ENCODE measurements at places on chromosomes 12 and 14.

GRCh38 chr12:28506271-28506670, 316.0 kb downstream of the CCDC91 start:
- no peak for DNase-seq

GRCh38 chr14:68663385-68664076, 129.3 kb downstream of the ZFP36L1 start:
- DNase-seq, result no peak

- no peak for DNase-seq
These were observed 24.7 kb upstream of the TMED10 start for GRCh38 chr14:75201087-75201486.

DNA sequence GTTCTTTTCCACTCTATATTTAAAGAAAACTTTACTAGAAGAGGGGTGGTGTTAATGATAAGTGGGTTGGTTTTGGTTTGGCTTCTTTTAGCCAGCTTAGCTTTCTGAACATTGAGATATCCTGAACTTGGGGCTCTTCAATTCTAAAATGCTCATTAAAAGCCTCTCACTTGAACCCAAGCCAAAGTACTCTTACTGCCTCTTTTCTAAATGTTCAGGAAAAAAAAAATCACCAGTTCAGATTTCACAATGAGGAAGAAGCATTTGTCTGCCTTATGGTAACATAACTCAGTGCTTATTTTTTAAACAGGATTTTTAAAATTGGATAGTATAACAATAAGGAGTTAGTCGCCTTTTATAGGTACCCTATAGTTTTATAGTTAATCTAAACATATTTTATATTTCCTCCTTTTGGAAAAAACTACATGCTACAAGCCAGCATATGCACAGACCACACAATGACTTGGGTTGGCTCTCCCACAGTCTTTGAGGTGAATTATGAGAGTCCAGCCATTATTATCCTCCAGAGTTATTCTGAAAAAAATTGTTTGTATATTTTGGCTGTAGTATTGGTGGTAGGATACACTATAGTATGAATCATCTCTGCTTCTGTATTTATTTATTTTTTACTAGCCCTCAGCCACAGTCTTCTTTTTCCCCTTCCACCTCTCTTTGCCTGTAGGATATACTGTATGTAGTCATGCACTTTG, 195.5 kb upstream of the TMPO start:
- no peak for DNase-seq

DNA sequence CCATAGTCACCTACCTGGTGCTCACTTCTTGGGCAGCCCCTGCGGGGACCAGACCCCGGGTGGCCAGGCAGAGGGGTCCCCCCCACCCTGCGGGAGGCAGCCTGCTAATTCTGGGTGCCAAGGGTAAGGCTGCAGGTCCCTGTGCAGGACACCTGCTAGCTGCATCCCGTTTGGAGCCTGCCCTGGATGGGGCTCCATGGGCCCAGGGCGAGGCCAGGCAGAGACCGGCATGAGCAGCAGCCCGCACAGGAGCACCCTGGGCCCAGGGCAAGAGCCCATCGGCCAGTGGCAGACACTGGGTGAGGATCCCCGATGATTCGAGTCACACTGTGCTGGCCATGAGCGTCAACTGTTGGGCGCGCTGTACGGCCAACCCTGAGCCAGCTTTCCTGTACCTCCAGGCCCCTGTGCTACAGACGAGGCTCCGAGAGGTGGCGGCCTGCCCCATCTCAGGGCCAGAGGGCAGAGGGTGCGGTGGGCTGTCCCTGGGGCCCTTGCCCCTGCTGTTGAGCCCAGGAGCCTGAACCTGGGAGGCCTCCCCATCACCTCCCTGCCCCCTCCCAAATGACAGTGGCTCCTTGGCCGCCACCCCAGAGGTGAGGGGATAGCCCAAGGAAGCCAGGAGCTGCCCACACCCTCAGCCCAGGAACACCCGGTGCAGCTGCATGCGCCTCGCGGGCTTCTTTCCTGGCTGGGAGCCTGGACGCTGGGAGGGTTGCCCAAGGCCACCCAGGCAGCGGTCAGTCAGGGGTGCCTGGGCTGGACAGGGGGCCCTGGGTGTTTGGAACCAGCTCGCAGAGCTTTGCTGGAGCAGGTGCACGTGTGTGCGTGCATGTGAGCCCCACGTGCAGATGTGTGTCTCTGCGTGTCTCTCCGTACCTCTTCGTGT, 47.7 kb downstream of the CYP46A1 start:
- no peak for DNase-seq

- DNase-seq, result no peak
These were observed 292.4 kb downstream of the NUAK1 start for GRCh38 chr12:105846331-105846730.

DNA sequence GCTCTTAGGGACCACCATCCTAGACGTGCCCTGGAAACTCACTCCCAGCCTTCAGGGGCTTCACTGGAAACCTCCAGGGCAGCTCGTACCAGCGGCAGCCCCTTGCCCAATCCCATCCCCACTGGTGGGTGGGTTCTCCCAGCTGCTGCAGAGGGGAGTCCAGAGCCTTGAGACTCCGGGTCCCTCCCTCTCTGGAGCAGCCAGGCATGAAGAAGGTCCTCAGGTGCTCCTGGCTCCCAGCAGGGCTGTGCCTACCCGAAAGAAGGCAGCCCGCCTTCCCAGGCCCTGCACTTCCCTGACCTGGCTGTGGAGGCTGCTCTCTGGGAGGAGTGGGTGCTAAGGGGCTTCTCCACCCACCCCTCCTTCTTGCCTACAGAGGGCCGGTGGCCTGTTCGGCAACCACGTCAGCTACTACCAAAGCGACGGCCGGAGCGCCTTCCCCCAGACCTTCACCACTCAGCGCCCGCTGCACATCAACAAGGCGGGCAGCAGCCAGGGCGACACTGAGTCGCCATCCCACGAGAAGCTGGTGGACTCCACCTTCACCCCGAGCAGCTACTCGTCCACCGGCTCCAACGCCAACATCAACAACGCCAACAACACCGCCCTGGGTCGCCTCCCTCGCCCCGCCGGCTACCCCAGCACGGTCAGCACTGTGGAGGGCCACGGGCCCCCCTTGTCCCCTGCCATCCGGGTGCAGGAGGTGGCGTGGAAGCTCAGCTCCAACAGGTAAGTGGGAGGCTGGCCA, 115.5 kb upstream of the FKBP4 start:
- no peak for DNase-seq

DNA sequence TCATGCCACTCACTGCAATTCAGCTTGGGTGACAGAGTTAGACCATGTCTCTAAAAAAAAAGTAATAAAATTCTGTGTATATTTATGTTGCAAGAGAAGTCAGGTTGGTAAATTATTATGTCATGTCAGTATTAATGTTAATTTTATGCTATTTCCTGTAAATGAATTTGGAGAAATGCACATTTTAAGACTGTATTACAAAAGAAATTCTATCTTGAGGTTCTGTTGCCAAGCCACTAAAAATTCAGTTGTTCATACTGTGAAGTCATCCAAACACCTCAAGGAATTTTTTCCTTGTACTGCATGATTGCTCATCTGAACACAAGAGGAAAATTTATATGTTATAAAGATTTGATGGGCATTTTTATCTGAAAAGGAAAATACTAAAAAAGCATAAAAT, 23.3 kb upstream of the HMGA2 start:
- DNase-seq, result no peak

- DNase-seq, result no peak
These were observed 832 bp upstream of the SYT1 start for GRCh38 chr12:78863482-78864402.

- DNase-seq, result peak; percentile 31
These were observed 923 bp downstream of the STAT2 start for GRCh38 chr12:56358836-56359532.

DNA sequence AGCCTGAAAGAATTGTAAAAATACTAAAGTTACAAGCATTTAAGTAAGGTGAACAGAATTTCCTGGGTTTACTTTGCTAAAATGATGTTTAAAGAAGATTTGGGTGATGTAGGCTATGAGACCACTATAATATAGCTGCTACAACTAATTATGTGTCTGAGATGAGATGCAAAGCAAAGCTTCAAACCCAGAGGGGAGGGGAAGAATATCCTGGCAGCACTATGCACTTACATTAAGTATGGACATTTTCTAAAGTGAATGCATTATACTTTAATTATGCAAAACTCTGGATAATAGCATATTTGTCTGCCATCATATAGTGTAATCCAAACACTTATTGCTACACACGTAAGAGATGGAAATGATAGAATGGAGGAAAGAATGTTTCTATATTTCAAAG, 1003.7 kb downstream of the GALC start:
- DNase-seq, result no peak

DNA sequence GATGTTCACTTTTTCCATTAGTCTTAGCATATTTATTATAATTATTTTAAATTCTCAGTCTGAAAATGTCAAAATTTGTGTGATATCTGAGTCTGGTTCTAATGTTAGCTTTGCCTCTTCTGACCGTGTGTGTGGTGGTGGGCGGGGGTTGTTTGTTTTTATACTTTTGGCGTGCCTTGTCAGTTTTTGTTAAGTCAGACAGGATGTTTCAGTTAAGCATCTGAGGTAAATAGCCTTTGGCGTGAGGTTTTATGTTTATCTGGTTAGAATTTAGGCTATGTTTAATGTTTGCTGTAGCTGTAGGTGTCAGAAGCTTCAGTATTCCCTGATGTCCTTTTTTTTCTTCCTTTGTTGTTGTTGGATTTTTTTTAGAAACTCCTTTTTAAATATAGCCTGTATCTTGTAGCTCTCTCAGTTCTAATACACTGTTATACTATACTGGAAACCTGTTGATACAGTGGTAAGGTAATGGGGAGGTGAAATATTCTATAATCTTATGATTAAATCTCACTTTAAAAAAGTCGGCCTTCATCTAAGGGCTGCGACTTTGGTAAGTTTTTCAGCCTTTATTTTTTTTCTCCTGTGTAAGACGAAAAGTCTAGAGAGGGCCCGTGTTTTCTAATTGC, 111.6 kb downstream of the SCAF11 start:
- DNase-seq, result no peak

- peak; percentile 28 for DNase-seq
These were observed 47.4 kb downstream of the AVPR1A start for GRCh38 chr12:63103494-63104131.

GRCh38 chr12:31035226-31035625, 38.4 kb upstream of the DDX11 start:
- DNase-seq, result no peak

GRCh38 chr12:89836026-89836425, 127.4 kb upstream of the ATP2B1 start:
- no peak for DNase-seq

- DNase-seq, result no peak
These were observed 299.0 kb upstream of the E2F7 start for GRCh38 chr12:77364400-77364799.

GRCh38 chr14:97491697-97492096, 694.5 kb downstream of the VRK1 start:
- no peak for DNase-seq

DNA sequence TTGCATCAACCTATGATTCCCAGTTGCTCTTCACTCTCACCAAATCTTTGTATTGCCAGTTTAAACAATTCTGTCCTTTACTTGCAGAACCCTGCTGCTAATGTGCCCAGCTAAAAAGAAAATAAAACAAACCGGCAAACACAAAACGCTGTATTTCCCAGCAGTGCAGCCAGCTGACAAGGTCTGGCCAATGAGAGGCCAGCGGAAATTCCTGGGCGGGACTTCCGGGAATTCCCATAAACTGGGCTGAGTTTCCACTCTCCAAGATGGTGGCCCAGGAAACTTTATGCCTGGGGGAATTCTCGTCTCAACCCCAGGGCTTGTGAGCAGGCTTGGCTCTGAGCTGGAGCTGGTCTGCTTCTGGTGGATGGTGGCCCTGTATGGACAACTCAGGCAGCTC, 807.3 kb upstream of the TMEM132C start:
- no peak for DNase-seq

DNA sequence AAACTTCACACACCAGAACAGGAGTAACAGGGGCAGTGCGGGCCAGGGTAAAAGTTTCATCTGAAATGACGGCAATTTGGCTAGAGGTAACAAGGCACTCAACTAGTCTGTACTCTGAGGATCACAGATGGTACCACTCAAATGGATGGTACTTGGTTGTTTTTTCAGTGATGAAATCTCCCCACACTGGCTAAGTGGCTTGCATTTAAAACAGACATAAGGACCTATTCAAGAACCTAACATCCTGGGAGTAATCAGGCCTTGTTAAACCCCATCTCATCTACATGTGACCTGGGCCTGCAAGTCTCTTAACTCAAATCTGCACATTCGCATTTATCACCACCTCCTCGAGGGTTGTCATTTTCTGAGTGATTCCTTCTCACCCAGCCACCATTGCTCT, 90.8 kb downstream of the PRKAB1 start:
- DNase-seq, result no peak

- no peak for DNase-seq
These were observed 412.8 kb upstream of the TBX3 start for GRCh38 chr12:115096588-115097397.

DNA sequence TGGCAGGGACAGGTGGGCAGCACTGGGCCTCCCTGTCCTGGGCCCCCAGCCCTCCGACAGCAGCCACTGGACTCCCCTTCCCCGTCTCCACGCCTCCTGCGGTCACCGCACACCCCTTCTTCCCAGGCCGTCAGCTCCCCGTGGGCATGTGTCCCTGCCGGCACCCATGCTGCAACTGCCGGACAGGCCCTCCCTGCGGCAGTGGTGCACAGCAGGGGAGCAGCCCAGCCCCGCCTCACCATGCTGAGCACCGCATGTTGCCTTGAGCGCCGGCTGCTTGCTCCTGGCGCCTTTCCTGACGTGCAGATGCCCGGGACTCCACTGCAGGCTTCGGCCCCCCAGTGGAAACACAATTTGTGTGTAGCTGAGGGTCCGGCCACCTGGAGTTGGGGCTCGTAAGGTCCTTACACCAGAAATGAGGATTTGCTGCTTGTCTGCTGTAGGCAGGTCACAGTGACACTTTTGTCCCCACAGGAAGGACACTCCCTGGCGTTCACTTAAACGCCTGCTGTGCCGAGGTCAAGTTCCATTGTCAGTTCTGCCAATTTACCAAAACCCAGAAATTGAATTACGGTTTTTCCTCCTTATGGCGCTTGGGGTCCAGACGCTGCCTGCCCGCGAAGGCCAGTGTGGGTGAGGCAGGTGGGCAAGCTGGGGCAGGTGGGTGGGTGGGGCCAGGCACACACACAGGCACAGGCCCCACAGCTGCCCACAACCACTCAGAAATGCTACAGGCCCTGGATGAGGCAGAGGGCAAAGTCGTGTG, 28.2 kb upstream of the MMP17 start:
- no peak for DNase-seq

DNA sequence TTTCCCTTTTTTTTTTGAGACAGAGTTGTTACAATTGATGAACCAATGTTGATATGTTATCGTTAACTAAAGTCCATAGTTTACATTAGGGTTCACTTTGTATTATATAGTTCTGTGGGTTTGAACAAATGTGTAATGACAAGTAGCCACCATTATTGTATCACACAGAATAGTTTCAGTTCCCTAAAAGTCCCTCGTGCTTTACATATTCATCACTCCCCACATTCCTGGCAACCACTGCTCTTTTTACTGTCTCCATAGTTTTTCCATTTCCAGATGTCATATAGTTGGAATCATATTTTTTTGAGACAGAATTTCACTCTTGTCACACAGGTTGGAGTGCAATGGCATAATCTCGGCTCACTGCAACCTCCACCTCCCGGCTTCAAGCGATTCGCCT, 12.5 kb downstream of the HSD17B6 start:
- no peak for DNase-seq

GRCh38 chr14:53109105-53110041, 43.8 kb downstream of the DDHD1 start:
- DNase-seq, result no peak

Data from SW 1271 (cell line).